ENCODE measurements at places on chromosomes 1 and 21.

GRCh38 chr1:186476264-186477040 lies 15.5 kb upstream of the PDC start:
- no peak for DNase-seq

GRCh38 chr1:169873582-169874199 lies 20.0 kb downstream of the SCYL3 start:
- no peak for DNase-seq

GRCh38 chr1:83102630-83103071 lies 896.3 kb downstream of the TTLL7 start:
- peak; percentile 74 for DNase-seq

DNA sequence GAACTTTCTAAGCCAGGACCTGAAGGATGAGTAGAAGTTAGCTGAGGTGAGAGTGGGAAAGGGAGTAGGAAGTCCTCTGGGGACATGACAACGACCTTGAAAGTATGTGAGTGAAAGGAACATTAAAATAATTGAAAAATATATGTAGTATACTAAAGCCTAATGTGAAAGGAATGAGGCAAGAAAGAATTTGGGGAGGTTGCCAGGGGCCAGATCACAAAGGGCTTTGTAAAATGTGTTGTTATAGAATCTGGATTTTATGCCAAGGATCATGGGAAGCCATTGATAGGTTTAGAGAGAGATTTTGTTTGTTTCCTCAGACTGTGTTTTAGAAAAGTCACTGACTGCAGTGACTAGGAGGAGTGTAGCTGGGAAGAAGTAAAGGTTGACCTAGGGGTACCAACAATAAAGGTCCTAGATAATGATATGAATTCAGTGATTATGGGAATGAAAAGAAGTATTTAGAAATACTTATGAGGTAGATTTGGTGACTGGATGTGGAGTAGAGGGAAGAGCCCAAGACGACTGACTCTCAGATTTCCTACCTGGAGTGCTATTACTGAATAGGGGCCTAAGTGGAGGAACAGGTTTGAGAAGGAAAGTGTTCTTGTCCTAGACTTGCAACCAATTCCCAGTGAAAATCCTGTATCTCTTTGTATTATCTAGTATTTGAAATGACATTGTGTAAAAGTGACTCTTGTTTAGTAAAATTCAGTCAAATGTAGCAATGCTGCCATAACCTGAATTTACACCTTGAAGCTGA lies 179.8 kb downstream of the PHTF1 start:
- DNase-seq = no peak

GRCh38 chr1:212147581-212148033 lies 112.1 kb downstream of the DTL start:
- no peak for DNase-seq

GRCh38 chr1:53586765-53587164 lies 127.6 kb downstream of the DMRTB1 start:
- no peak for DNase-seq

DNA sequence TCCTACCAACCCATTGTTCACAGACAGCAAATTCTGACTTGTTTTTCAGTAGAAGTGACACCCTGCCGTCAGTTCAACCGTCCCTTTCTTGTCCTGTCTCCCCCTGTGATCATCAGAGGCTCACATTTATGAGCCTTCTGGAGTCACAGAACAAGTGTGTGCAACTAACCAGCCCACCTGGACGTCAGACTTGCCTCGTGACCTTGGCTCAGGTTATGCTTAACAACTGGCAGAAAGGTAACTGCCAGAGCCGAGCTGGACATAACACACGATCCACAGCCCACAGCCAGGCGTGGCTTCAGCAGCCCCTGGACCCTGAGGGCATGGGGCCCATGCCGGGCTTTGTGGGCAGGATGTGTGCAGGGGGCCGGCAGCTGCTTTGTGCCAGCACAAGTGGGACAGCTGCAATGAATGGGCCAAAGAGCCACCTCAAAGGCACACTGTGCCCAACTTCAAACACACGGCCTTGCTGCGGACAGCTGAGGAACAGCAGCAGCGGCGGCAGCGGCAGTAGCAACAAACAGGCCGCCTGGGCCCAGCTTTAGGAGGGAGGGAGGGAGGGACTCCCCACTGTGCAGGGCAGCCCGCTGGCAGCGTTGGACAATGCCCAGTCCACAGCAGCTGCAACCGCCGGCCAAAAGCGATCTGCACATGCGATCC lies 103.9 kb downstream of the ZBTB18 start:
- DNase-seq = no peak

DNA sequence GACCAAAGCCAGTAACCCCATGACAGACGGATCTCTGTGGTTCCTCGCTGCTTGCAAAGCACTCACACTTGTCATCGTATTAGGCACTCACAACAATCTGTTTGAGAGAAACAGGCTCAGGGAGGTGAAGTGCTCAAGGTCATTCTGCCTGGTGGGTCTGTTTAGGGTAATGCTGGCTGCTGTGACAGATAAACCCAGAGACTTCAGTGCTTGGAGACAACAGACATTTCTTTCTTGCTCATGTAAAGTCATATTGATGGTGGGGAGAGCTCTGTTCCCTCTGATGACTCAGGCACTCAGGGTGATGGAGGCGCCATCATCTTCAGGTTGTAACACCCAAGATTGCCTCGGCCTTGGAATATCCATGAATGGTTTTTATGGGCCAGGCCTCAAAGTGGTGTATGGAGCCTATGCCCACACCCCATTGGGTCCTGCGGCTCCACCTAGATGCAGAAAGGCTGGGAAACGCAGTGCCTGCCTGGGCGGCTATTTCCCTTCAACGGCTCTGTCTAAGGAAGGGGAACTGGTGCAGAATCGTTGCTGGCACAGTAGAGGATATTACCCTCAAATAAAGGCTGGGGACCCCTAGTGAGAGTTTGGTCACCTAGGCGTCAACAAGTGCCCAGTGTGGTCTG lies 71.6 kb upstream of the SELENON start:
- DNase-seq = no peak
